ENCODE measurements at places on chromosomes 5 and 9. TPM values are rescaled to one million over a fixed set of nuclear protein-coding genes. Genes with fewer than 3 reads are reported as not detected.

GRCh38 chr9:133664173-133665050 is 28.2 kb downstream of the DBH start:
- no peak for DNase-seq

DNA sequence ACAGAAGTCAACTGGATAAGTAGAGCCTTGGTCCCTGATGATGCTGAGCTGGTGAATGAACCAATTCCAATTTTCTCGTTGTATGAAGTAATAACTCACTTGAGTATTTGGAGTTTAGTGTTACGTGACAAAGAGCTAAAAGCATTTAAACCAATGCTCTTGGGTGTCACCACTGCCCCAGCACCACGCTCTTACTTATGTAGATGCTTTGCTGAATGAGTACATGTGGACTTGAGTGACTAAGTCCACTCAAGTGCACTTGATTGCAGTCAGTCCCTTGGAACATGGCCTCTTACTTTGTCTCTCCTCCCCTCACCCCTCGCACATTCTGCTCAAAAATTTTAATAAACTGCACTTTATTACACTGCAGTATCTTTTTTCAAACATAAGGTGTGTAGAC is 184.0 kb downstream of the MAN2A1 start:
- DNase-seq: peak; percentile 76

- DNase-seq: peak; percentile 45
Measured at GRCh38 chr5:18314192-18314778, 680.0 kb downstream of the TAF11L14 start.

GRCh38 chr5:56986626-56986947 is 34.7 kb upstream of the MIER3 start:
- DNase-seq: no peak

- no peak for DNase-seq
Measured at GRCh38 chr9:108631496-108632285, 224.1 kb downstream of the ACTL7B start.

DNA sequence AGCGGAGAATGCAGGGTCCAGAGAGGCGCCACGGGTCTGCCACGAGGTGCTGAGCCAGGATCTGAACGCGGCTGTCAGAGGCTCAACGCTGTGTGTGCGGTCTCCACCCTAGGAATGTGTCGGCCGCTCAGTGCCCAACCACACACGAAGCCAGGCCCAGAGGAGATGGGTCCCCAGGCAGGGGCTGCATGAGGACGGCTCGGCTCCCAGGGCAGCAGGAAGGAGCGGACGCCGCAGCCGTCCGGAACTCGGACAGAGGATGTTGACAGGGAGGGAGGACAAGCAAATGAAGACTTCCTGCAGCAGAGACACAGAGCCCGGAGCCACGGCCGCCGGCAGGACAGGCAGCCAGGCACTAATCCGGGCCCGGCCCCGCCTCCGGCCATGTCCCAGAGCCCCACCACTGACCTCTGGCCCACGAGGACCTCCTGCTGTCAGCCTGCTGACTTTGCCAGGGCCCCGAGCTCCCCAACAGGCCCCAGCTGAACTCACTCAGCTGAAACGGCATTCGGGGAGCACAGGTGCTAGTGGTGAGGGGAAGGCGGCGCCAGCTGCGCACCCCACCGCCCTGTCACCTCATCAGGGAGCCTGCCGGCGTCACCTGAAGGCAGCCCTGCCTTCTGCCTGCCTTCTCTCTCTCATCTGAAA is 12.7 kb downstream of the VAV2 start:
- peak; percentile 46 for DNase-seq

- DNase-seq: no peak
Measured at GRCh38 chr5:171323007-171323406, 14.0 kb downstream of the TLX3 start.

GRCh38 chr9:12723409-12724028 is 30.3 kb downstream of the TYRP1 start:
- peak; percentile 67 for DNase-seq

DNA sequence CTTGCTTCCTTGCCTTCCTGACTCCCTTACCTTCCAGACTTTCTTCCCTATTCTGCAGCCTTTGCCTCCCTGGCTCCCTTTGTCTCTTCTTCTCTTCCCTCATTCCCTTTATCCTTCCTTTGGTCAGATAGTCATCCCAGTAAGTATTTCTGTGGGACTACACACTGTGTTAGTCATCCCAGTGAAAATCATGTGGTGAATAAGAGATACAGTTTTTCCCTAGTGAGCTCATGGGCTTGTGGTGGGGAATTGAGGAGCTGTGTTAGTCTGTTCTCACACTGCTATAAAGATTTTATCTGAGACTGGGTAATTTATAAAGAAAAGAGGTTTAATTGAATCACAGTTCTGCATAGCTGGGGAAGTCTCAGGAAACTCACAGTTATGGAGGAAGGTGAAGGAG is 109.8 kb upstream of the EDIL3 start:
- DNase-seq: peak; percentile 98

DNA sequence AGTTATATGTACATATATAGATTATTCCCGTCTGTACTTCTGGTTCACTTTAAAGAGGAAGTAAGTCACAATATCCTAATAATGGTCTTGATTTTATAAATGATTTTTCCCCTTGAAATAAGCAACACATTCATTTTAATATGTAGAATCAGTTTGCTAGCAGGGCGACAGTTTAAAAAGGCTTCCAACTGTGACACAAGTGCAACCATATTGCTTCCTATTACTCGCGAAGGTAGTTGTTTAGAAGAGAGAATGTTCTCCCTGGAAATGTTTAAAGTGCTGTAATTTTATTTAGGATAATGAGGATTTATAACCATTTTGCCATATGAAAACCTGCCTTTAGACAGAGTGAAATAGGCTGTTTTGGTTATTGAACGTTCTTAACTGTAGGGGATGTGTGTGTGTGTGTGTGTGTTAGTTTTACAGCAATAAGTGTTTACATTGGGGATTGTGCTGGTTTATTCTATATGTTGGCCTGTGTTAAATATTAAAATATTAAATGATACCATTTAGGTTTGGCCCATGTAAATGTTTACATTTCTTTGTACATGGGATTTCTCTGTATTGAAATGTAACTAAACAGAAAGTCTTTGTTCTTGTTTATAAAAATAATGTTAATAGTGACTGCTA is 138.3 kb downstream of the PBX3 start:
- DNase-seq: no peak

GRCh38 chr5:90399251-90399650 is 10.3 kb downstream of the CETN3 start:
- DNase-seq: no peak

The PJA2 gene
- polyA plus RNA-seq: 78.4 TPM

The SCGB3A1 gene
- not detected for polyA plus RNA-seq

The GRIN1 gene
- polyA plus RNA-seq: 0.08 TPM

The GABRA6 gene
- polyA plus RNA-seq: not detected

The IL4 gene
- not detected for polyA plus RNA-seq

All from fibroblast of lung (primary cell).